ENCODE measurements at places on chromosomes 12 and 14.
A peak's percentile ranks its signal among the peaks of the same experiment; 100 is the strongest.

DNA sequence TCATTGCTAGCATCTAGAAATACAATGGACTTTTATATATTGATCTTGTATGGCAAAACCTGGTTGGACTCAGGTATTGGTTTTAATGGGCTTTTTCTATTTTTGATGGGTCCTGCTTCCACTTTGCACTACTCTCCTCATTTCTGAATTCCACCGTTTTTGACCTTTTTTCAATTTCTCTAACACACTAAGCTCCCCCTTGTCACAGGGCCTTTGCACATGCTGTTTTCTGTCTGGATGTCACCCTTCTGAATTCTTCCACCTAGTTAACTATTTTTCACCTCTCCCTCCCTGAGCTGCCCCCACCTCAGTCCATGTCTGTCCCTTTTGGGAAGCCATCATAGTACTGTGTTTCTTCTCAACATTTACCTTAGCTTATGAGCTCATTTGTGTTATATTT, 112.7 kb upstream of the FRMD6 start:
- no peak for DNase-seq

DNA sequence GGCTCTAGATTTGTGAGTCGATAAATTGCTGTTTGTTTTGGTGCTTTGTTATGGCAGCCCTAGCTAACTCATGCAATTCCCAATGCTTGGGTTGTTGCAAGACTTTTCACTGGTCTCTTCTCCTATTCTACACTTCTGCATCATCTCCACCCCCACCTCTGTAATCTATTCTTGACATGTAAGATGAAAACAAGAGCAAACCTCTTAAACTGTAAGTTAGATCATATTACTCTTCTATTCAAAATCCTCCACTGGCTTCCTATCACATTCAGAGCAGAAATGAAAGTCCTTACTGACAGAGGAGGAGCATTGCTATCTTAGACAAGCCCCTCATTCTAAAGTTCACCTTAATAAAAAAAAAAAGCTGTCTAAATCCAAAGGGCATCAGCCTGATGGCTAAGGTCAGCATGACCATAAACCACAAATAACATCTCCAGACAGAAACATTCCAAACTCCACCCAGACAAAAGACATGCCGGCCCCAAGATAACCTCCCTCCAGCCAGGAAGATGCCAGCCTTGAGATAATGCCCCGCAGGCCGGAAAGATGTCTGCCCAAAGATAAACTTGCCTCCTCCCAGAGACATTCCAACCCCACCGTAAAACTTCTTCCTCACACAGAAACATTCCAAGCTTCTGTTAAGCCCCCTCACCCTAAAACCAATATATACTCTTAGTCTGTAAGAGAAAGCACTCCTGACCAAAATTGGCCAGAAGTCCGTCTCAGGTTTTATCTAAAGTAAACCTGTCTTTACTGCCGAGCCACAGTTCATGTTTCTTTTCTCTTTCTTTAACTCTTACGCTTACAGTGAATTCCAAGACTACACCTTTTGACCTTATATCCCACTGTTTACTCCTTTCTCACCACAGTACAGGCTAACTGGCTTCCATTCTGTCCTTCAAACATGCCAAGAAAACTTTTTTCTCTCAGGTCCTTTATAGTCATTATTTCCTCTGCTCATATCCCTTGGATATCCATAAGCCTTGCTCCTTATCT, 308.9 kb downstream of the KCNH5 start:
- no peak for DNase-seq

GRCh38 chr12:31318657-31319269, 7.2 kb downstream of the SINHCAF start:
- no peak for DNase-seq

DNA sequence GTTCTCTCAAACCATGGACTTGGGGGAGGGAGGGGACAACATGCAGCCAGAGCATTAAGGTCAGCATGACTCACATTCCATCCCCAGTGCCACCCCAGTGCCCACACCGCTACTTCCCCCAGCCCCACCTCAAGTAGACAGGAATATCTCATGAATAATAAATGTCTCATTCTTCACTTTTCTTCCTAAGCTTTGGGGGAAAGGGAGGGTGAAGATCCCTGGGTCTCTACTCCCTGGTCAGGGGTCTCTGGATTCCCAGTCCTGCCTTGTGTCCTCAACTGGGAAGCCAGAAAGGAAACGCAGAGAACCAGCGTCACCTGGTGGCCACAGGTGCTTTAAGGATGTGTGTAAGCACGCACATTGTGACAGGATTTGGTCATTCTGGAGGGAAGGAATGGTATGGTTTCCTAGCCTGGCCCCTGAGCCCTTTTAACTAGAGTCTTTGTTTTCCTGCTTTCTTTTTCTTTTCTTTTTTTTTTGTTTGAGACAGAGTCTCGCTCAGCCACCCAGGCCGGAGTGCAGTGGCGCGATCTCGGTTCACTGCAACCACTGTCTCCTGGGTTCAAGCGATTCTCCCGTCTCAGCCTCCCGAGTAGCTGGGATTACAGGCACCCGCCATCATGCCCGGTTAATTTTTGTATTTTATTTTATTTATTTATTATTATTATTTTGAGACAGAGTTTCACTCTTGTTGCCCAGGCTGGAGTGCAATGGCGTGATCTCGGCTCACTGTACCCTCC, 3.4 kb downstream of the GPR84 start:
- peak; percentile 94 for DNase-seq

DNA sequence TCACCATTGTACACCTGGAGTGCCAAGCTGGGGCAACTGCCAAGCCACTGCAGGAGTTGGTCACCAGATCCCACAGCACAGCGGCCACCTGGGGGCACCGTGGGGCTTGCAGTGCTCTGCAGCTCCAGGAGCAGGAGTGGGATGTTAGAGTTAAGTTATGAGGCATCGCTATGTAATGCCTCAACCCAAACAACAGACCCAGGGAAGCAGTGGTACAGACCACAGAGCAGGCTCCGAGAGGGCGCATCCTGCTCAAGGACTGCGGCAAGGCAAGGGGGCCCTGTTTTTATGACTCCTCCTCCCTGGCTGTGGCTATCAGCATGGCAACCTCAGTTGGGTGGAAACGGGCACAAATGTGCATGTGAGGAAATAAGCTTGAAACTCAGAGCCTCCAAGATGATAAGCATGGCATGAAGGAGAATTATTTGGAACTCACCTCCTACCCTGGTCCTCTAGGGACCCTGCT, 63.1 kb downstream of the ARL6IP4 start:
- peak; percentile 74 for DNase-seq
